ENCODE measurements at places on chromosomes 7 and 10.

DNA sequence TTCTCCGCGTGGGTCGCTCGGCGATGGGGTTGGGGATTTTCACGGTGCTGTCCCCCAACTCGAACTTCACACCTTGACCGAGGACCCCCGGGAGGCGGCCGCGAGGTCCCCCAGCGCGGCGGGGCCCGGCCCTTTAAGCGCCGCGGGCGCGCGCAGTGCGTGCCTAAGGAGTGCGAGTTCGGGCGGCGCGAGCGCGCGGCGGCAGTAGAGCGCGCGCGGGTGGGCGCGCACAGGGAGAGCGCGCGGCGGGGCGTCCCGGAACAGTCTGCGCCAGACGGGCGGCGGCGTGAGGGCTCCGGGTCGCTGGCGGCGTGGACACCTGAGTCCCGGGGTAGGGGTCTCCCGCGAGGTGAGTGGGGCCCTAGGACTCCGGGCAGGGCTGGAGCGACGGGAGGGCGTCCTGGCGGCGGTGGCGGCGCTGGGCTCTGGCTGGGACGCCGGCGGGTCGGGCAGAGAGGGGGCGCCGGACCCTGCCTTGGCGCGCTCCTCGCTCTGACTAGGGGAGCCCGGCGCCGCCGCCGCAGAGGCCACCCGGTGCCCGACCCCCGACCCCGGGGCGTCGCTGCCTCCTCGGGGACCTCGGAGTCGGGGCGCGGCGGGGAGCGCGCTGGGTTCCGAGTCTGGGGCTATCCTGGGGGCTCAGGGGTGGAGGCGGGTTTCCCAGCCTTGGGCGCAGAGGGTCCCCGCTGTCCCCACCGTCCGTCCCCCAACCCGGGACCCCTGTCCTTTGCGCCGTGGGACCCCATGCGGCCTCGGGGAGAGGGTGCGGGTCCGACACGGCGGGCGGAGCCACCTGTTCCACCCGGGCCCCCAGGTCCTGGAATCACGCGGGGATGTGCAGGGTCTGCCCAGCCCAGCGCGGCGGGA is at the start of gene PROSER2:
Gene PROSER2 (plus strand): TSS at position 235 of the 867 bp plus-strand sequence. CDS start 28,722 bp downstream, outside the sequence.
- no peak for DNase-seq

DNA sequence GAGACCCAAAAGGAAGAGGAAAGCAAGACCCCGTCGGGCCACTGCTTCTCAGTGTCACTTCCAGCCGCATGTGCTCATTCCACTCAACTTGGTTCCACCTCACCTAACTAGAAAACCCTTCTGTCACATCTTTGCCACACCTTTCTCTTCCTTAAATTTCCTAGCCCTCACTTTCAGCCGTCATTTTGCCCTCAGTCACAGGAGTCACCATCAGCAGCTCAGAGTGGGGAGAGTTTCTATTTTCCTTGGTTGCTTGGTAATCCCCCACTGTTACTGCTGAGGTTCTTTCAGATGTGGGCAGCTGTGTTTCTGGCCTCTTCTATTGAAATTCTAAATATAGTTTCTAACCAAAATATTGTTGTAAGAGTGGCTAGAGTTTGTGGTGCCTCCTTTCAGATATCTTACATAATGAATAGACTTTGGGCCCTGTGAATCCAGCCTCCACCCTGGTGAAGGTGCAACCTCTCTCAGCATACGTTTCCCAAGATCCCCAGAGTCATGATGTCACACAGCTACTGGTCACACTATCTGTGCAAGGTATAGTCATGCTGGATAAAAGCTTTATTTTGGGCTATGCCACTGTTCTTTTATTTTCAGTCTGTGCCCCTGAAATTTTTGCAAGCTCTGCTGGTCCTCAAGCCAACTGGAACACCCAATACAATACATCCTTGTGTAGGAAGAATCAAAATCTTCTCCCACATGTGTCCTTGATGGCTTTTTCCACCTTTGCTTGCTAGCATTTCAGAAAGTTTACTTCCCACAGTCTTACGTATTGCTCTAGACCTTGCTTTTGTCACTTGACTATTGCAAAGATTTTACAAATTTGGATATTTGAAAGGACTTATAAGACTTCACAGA is 9.2 kb downstream of the AGBL3 start:
- DNase-seq = no peak

DNA sequence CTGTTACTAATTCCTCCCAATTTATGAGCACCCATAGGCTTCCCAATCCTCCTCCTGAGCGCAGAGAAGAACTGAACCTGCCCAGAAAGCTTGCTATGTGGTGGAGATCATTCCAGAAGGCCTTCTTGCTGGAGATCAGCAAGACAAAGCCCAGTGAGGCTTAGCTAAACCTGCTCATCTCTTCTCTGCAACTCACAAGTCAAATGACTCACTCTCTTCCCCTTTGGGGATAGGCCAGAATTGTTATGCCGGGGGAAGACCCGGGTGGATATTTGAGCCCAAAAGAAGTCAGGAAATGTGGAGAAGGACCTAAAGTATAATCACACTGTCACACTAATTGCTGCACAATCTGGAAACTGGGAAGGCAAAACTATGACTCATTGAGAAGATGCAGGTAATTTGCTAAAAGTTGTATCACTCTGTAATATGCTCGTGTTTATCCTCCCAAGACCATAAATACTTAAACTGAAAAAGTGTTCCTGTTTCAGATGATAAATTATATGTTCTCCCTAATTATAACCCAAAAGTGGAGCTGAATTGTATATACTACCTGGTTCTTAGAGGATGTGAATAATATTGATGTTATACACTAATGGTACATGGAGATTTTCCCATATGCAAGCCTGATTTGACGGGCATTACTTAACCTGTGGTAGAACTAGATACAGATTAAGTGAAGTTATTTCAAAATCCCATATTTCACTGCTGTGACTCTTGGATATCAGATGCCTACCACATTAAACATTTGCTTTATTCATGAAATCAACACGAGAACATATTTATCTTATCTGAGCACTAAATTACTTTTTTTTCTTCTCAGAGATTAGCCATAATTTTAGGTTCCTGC is 6.4 kb downstream of the NEBL start:
- DNase-seq = no peak

DNA sequence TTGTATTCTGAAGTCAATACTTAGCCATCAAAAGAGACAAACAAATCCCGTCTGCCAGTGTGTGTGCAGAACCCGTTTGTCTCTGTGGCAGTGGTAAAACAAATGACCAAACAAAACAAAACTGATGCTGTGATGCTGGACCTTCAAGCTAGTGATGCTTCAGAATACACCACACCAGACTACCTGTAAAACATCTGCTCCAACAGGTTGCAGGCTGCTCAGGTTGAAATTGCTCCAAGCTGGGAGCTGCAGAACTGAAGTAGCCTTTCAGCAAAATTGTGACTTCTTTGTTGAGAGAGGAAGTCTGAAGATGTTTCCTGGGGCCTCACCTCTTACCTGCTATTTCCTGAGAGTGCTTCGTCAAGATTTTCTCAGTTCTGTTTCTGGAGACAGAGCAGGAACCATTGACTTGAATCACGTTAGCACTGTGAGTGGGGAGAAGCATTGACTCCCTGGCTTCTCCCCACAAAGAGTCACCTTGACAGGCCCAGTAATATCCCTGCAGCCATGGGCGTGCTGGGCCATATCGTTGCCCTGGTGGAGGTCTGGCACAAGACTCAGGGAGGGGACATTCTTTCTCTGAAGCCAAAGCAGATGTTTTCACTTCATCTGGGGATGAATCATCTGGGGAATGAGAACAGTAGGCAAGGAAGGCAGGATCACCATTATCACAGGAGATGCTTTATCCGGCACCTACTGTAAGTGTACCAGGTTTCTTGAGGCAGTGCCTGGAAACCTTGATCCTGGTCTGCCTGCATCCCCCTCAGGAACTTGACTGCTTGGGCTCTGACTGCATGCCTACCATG is 80.2 kb downstream of the RBM20 start:
- DNase-seq = no peak

GRCh38 chr10:31274310-31274709 is 44.7 kb upstream of the ZEB1 start:
- DNase-seq = no peak

GRCh38 chr7:111960984-111961383 is 245.2 kb downstream of the DOCK4 start:
- no peak for DNase-seq
